ENCODE measurements at places on chromosomes 7 and 10.

GRCh38 chr7:7976677-7977076, 8.1 kb downstream of the GLCCI1 start:
- no peak for DNase-seq

GRCh38 chr10:621513-621912, 68.0 kb downstream of the DIP2C start:
- no peak for DNase-seq

DNA sequence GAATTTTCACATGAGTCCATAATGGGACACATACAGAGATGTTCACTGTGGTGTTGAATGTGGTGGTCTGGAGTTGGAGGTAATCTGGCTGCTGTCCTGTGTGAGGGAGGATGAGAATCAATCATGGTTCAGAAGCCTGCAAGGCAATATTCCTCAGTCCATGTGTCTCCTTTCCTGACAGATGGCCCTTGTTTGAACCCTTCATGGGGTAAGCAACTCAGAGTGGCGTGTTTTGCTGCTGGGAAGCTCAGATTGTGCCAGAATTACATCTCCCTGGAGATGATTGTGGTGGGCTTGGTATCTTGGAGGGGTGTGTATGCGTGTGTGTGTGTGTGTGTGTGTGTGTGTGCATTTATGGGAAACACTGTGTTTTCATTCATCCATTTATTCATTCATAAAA, 44.5 kb upstream of the COMTD1 start:
- DNase-seq = no peak

DNA sequence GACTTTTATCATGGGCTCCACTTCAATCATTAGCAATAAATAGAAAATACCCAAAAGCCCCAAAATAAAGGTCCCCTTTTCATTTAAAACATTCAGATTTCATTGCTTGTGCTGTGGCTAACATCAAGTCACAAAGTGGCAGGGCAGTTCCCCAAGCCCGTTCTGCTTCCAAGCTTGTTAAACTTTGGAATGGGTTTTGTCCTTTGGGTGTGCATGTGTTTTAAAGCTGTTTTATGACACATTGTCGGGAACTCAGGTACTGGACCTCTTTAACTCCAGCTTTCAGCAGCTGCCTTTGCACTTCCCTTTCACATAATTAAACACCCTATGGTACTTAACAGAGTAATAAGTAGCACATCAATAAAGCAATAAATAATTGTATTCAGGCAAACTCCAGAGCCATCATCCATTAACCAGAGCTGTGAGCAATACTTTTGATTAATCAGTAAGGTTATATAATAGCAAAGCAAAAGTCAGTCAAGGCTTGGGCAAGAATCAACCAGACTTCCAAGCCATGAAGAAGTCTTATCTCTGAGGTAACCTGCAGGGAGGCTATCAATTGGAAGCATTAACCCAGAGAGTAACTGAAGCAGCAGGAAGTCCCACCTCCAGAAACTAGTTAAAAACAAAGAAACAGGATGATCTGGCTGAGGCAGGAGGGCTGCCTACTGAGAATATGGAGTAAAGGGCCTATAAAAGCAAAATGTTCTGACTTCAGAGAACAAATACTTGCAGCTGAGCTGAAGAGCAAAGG, 56.1 kb upstream of the ARID5B start:
- DNase-seq = no peak

DNA sequence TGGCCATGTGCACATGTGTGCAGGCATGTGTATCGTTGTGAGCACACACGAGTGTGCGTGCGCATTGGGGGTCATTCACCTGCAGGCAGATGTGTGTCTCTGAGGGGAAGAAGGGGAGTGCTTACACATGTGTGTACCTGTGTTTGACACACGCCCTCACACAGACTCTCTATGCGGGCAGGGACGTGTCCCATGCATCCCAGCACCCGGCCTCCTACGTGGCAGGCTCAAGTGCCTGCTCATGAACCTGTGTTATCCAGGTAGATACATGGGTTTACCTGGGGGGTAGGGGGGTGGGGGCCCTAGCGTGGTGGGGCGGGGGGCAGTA, 18.6 kb downstream of the KCP start:
- DNase-seq = no peak

DNA sequence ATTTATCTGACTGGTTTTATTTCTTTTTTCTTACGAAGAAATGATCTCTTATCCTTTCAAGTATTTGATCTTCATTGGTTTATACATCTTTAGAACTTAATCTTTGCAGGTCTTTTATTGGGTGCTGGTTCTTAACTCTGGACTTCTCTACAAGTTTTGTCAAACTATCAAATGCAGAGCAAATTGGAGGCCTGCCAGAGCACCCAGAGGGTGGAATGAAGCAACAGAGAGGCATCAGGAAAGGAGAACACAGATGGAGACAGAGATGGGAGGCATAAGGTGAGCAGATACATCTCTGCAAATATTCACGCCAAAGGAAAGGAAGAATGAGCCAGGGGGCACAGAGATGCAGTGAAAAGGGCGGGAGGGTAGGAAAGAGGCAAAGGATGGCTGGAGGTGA, 130.3 kb downstream of the PKD1L1 start:
- DNase-seq = no peak

GRCh38 chr7:34026481-34027190, 121.3 kb downstream of the BMPER start:
- no peak for DNase-seq

DNA sequence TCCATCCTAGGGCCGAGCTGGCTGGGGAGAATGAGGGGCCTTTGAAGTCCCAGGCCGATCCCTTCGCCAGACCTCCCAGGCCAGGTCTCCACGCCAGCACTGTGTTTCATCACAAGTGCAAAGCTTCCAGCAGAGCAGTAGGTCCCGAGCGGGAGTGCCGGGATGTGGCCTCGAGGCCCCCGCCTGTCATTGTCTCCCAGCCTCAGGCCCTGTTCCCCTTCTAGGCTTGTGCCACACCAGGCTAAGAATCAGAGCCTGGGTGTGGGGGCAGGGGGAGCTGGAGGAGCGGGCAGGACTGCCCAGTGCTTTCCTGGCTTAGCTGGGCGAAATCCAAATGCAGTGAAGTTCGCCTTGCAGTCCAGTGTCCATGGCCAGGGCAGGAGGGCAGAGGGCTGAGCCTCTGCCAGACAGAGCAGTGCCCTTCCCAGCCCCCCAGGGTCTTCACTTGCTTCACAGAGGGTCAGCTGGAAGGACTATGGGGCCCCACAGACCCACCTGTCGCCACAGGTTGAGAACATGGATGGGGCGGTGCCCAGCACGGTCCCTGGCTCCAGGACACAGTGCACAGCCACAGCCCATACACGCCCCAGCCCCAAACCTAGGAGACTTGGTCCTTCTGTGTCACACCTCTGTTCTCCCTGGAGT, 20.2 kb upstream of the PFKFB3 start:
- DNase-seq = no peak

DNA sequence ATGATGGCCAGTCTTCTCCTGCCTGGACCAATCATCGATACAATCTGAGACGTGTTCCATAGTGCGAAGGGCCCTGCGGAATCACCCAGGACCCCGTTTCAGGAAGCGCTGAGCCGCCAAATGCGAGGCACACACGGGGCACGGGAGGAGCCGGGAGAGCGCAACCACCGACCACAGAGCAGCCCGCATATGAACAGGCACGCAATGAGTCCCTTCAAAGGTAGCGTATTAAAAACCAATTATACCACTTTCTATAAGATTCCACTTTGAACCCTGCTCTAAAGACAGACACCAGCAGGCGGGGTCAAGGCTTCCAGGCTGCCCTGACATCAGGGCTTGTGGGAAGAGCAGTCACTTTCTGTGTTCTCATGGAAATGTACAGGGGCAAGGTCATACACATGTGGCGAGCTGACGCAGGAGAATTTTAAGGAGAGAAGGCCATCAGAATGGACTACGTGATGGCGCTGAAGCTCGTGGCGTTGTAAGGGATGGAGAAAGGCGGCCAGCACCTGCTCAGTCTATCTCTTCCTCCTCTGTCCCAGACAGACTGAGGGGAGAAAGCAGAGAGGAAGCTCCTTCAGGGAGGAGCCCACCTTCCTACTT, 46.2 kb downstream of the AMZ1 start:
- DNase-seq = no peak

- no peak for DNase-seq
Measured at GRCh38 chr7:158783595-158783994, 45.7 kb downstream of the ESYT2 start.

Measured in stimulated activated CD4-positive, alpha-beta T cell treated with anti-CD3 and anti-CD28 coated beads, TNF-alpha, amount 100 ng/mL, for 4 hours (primary cell).